ENCODE measurements at places on chromosomes 11 and 22. TPM values are rescaled to one million over a fixed set of nuclear protein-coding genes. Genes with fewer than 3 reads are reported as not detected.

The POLDIP3 gene
- 97.6 TPM for polyA plus RNA-seq

The OR5P2 gene
- polyA plus RNA-seq, result not detected

The CPT1B gene
- 1.00 TPM for polyA plus RNA-seq

The OR52N5 gene
- polyA plus RNA-seq, result not detected

The PANX3 gene
- polyA plus RNA-seq, result not detected

The THYN1 gene
- polyA plus RNA-seq, result 76.2 TPM

The OR5B21 gene
- not detected for polyA plus RNA-seq

The SMIM35 gene
- polyA plus RNA-seq, result 2.0 TPM

The KCNJ1 gene
- polyA plus RNA-seq, result not detected

The OR5AS1 gene
- polyA plus RNA-seq, result not detected

The KBTBD4 gene
- polyA plus RNA-seq, result 46.5 TPM

The DEAF1 gene
- 32.2 TPM for polyA plus RNA-seq

The WT1 gene
- not detected for polyA plus RNA-seq

The MS4A6E gene
- polyA plus RNA-seq, result not detected

The MEN1 gene
- 25.9 TPM for polyA plus RNA-seq

The DAGLA gene
- polyA plus RNA-seq, result not detected

The UBQLN3 gene
- not detected for polyA plus RNA-seq

The CD3E gene
- 1.6 TPM for polyA plus RNA-seq

The TRIM49 gene
- not detected for polyA plus RNA-seq

The DNAJB7 gene
- 0.16 TPM for polyA plus RNA-seq

The GAL3ST3 gene
- not detected for polyA plus RNA-seq

The OR51B6 gene
- polyA plus RNA-seq, result not detected

The SEPTIN3 gene
- not detected for polyA plus RNA-seq

The C11orf52 gene
- not detected for polyA plus RNA-seq

The OR5I1 gene
- not detected for polyA plus RNA-seq

The SLC16A8 gene
- polyA plus RNA-seq, result not detected

The MAP6 gene
- not detected for polyA plus RNA-seq

The APLP2 gene
- 305 TPM for polyA plus RNA-seq

The PPME1 gene
- polyA plus RNA-seq, result 12.7 TPM

The OSM gene
- 3.0 TPM for polyA plus RNA-seq

The PANX2 gene
- 0.08 TPM for polyA plus RNA-seq

The SCN2B gene
- not detected for polyA plus RNA-seq

The SUSD2 gene
- not detected for polyA plus RNA-seq

The KCNJ5 gene
- polyA plus RNA-seq, result not detected

The MIF gene
- polyA plus RNA-seq, result 1,035 TPM

The PICK1 gene
- polyA plus RNA-seq, result 9.7 TPM

The POTEH gene
- polyA plus RNA-seq, result not detected

The OPCML gene
- polyA plus RNA-seq, result not detected

The UPK2 gene
- polyA plus RNA-seq, result 0.33 TPM

The PARVG gene
- polyA plus RNA-seq, result 149 TPM

The OR51B4 gene
- polyA plus RNA-seq, result not detected

The NXPE2 gene
- not detected for polyA plus RNA-seq

The SLC6A5 gene
- not detected for polyA plus RNA-seq

The BAIAP2L2 gene
- polyA plus RNA-seq, result not detected

The SSH3 gene
- polyA plus RNA-seq, result not detected

The OR10A6 gene
- not detected for polyA plus RNA-seq

The CNIH2 gene
- not detected for polyA plus RNA-seq

The SAA4 gene
- not detected for polyA plus RNA-seq

The PTS gene
- polyA plus RNA-seq, result 18.4 TPM

The PNPLA5 gene
- not detected for polyA plus RNA-seq

The DRD4 gene
- polyA plus RNA-seq, result not detected
